H1 (cell line): ENCODE measurements at places on chromosomes 5 and 9. TPM values are rescaled to one million over a fixed set of nuclear protein-coding genes. Genes with fewer than 3 reads are reported as not detected.

Gene ECM2
- total RNA-seq = not detected in 2 replicates

Gene ADRA1B
- total RNA-seq = not detected in 2 replicates

Gene NME5
- 0.63 and 0.89 TPM in 2 replicates for total RNA-seq

Gene ADAMTS13
- 5.1 and 5.8 TPM in 2 replicates for total RNA-seq

Gene ANKRD34B
- total RNA-seq = 5.3 and 6.3 TPM in 2 replicates

Gene IL13
- total RNA-seq = not detected in 2 replicates
